NCI-H2227 treated with DMSO at 0.1 percent for 48 hours (cell line): ENCODE measurements at places on chromosomes 1 and 21.

DNA sequence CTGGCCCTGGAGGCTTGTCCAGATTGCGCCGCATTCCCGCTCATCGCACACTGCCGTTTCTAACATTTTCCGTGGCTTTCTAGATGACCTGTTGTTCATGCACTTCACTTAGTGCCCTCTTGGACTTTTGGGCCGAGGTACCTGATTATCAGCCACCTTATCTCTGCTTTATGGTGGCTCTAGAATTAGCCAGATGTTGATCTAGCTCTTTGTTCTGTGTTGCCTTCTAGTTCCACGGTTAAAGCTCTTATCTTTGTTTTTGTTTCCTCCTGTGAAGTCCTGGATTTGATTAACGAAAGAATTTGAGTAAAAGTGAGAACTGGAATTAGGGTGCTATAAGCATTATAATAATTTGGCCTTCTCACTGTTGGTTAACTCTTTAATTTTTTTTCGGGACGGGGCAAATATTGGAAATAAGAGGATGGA, 945 bp downstream of the RNPEP start:
- peak; percentile 48 for DNase-seq

GRCh38 chr1:29201595-29202051, 19.9 kb upstream of the SRSF4 start:
- DNase-seq: no peak

DNA sequence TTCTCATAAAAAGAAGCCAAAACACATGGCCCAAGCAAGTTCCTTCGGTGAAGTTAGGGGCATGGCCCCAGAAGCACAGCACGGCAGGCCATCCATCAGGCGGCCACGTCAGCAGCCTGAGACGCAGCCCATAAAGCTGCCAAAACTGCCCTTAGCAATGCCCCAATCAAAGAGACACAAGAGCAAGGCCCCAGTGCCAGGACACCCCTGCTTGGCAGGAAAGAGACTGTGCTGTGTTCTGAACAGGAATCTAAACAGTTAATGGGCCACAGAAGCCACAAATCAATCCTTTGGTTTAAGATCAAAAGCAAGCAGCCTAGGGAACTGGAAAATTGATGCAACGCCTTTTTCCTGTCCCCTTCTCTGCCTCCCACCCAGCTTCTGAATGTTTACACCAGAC, 497.0 kb upstream of the USP24 start:
- no peak for DNase-seq

- DNase-seq: no peak
Measured at GRCh38 chr1:200179781-200180160, 152.3 kb downstream of the NR5A2 start.

DNA sequence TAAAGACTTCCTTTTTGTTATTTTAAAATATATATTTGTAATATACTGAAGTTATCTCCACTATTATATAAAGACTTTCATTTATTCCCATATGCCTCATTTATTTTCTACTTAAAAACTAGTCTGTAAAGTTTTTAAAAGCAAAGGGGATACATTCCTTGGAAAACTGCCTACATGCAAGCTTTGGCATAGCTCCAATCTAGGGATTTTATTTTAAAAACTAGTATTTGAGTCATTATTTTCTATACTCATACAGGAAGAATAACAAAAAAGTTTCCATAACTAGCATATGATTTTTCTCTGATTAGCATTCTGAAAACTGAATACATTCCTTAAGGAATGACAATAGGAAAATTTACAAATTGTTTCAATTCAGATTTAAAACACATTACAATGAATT, 88.9 kb downstream of the COL24A1 start:
- no peak for DNase-seq

DNA sequence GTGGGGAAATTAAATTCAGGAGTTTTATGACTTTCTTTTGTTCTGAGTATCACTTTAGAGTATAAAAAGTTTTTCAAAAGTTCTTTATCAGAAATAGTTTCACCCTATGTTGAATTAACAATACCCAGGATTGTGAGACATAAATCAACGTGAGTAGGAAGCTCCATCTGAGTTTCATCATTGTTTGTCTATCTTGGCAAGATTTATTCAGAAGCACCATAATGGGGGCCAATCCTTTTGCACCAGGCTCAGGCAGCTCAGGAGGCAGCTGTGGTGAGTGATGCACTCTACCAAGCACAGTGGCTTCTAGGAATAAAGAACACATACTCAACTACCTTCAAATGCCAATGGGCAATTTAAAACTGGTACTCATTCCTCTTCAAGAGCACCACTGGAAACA, 12.0 kb downstream of the CREG1 start:
- DNase-seq: no peak

GRCh38 chr21:31198575-31198974, 145.5 kb downstream of the TIAM1 start:
- DNase-seq: peak; percentile 65

DNA sequence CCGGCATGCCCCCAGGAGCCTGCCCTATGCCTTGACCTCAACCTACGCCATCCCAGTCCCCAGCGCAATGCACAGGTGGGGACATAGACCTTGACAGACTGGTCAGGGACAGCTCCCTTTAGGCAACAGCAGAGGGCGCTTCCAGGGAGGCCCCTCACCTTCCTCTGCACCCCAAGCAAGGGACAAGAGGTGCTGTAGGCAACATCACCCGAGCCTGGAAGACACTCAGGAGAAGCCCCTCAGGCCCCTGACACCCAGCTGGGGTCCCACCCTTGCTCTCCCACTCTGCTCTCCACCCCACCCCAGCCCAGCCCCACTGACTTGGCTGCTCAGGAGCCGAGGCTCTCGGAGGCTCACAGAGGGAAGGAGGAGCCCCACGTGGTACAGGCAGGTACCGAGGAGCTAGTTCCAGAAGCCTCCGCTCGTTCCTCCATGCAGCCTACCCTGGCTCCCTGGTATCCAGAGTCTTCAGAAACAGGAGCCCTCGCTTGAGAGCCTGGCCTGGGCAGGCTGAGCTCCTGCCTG, 2.4 kb upstream of the WNT3A start:
- no peak for DNase-seq

DNA sequence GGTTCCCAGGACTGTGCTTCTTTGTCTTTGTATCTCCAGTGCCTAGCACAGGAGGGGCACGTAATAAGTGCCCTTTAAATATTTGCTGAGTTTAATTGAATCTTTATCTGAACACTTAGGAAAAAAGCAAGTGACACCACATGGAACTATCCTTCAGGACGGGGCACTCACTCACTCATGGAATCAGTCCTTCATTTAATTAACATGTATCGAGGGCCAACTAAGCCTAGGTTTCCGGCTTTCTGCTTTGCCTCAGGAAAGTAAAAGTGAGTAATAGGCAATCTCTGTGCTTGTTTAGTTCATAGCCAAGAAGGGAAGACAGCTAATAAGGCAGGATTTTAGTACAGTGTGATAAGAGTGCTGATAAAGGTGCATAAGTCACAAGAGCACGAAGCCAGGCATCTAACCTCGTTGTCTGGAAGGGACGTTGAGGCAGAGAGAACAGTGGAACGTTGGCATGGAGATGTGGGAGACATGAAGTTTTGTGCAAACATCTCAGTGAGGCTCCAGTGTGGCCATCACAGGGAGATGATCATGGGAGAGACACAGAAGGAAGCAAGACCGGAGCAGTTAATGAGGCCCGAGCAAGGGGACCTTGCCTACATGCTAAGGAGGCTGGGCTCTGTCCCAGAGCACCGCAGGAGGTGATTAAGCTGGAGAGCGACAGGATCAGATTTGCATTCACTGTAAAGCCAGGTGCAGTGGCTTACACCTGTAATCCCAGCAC, 54.1 kb upstream of the TRIM67 start:
- DNase-seq: no peak

DNA sequence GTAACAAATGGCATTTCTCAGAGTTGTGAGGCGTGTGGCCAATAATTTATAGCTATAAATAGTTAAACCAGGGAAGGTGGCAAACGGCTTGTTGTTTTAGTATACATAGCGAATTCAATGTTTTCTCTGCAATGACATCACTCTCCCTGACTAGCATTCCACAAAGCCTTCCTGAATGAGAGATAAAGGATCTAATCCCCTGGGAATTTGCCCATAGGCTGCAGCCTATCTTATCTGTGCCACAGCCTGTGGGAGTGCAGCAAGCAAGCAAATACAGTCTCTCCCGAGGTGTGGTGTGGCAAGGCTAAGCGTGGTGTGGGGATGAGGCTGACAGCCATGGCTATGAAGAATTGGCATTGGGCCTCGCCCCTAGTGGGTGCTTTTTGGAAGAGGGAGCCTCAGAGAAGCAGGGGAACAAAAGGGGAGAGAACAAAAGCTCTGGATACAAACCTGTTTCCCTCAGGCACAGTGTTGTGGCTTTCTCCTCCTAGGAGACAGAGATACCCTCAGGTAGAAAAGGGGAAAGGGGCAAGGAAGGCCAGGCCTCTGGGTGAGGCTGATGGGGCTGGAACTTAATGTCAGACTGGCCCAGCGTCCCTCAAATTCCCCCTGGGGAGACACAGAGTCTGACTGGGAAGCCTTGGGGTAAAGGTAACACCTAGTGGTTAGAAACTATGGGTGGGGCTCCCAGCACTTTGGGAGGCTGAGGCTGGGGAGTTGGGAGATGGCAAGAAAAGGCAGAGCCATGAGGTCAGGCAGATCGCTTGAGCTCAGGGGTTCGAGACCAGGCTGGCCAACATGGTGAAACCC, 8.9 kb downstream of the TAGLN2 start:
- no peak for DNase-seq
